ENCODE measurements at places on chromosomes 5 and 9.

- no peak for DNase-seq
Measured at GRCh38 chr5:150347451-150347850, 10.0 kb upstream of the TCOF1 start.

- no peak for DNase-seq
Measured at GRCh38 chr9:3367185-3367584, 158.6 kb downstream of the RFX3 start.

GRCh38 chr9:95494416-95495371 is 22.1 kb downstream of the PTCH1 start:
- DNase-seq = no peak

DNA sequence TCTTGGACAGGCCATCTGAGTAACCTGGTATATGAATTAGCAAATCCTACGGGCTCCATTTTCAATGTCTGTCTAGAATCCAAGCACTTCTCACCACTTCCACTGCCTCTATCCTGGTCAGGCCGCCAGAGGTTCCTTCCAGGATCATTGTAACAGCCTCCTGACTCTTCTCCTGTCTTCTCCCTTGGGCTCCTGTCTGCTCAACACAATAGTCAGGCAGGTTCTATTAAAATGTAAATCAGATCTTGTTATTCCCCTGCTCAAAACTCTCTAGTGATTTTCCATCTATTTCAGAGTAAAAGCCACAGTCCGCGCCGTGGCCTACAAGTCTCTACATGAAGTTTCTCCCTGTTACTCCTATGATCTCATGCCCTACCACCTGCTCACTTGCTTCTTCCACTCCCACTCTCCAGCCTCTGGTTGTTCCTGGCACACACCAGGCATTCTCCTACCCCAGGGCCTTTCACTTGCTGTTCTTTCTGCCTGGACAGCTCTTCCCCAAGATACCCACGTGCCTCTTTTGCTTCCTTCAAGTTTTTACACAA is 21.7 kb downstream of the ZNF366 start:
- DNase-seq = no peak

GRCh38 chr5:133122711-133123110 is 70.9 kb downstream of the HSPA4 start:
- no peak for DNase-seq

Data from heart left ventricle (tissue), 16 donors.